ENCODE measurements at places on chromosomes 1 and 21.

- no peak for DNase-seq
Observed at GRCh38 chr1:117638759-117639158, 32.9 kb downstream of the TENT5C start.

DNA sequence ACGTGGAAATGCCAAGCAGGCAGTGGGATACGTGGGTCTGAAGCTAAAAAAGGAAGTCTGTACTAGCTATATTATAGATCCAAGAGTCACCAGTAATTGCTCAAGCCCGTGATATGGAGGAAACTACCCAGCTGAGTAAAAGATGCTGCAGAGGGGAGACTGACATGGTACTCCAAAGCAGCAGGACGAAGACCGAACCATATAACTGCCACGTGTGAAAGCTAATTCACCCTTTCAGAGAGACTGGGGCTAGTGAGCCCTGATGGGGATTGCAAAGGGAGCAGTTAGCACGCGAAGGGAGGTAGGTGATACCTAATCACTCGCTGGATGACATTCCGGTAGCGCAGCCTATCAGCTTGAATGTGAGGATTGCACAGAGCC lies 316 bp downstream of the AP4B1 start:
- DNase-seq, result no peak

DNA sequence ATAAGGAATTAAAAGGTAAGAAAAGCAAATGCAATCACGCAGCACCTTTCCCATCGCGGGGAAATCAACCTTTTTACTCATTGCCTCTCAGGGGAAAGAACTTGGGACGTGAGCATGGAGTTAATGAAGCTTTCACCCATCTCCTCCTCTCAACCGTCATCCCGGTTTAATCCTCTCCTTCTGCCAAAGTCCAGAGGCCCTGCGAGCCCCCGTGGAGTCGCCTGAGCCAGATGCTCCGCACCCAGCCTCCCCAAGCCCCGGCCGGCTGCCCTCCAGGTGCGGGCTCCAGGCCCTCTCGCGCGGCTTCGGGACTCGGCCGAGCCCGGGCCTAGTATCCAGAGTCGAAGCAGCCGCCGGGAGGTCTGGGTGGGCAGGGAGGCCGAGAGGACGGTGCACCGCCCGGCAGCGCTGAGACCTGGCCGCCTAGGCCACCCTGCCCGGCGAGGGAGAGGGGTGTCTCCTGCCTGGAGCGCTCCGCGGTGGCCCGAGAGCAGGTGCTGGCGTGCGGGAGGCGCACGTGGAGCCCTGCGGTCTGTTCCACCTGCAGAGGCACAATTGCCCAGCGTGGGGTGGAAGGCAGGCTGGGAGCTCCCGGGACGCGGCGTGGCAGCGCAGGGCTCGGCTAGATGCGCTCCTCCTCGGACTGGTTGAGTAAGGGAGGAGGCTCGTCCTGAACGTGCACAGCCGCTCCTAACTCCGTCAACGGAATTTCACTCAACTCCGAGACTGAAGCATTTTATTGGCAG lies 218.5 kb downstream of the SDCCAG8 start:
- DNase-seq, result no peak

- DNase-seq, result no peak
Observed at GRCh38 chr1:230142608-230143210, 75.7 kb downstream of the GALNT2 start.

DNA sequence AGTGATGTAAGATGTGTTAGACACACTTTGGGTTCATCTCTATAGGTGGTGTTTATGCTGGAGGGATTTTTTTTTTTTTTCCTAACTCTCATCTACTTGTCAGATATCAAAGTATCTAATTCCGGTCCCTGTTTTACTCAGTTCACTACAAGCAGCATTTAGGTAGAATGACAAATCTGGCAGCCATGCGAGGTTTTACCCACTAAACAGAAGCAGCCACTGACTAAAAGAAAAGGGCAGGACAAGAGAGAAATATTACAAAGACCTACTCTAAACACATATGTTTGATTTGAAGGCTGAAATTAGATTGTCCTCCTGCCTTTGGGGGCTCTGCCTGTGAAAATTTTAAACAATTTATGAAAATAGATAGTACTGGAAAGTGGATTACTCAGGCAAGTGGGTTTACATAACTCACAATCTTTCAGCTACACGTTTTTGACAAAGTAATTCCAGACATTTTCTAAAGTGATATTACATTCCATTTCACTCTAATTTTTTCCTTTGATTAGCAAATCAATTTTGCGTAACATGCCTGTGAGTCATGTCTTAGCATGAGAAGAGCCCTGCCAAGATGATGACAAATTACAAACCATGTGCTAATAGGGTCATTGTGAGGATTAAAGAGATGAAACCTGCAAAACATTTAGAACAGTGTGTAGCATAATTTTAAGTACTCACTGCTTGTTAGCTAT lies 172.6 kb downstream of the PLA2G4A start:
- peak; percentile 60 for DNase-seq

- no peak for DNase-seq
Observed at GRCh38 chr1:91833946-91834345, 52.0 kb downstream of the TGFBR3 start.

DNA sequence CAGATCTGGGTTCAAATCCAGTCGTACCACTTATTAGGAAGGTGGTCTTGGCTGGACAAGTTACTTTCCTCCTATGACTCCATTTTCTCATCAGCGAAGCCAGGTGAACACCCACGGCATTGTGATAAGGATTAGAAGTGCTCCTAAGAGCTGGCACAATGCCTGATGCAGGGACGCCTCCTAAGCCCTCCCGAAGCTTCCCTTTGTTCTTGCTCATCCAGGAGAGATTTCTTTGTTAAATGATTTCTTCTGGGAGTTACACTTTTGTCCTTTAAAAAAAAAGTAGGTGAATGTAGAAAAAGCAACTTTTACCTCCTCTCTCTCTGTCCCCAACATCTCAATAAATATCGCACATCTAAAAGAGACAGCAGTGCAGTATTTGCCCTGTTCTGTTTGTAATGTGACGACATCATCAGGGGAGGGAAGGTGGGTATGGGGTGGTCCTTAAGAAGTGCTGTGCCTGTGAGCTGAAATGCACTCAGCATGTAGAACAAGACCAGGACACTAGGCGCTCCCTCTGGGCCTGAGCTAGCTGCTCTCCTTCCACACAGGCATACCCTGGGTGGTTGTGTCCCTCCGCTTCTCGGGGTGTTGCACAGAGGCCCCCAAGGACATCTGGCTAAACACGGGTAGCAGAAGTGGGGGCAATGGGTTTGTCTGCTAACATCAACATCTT lies 43.9 kb downstream of the SUSD4 start:
- no peak for DNase-seq

DNA sequence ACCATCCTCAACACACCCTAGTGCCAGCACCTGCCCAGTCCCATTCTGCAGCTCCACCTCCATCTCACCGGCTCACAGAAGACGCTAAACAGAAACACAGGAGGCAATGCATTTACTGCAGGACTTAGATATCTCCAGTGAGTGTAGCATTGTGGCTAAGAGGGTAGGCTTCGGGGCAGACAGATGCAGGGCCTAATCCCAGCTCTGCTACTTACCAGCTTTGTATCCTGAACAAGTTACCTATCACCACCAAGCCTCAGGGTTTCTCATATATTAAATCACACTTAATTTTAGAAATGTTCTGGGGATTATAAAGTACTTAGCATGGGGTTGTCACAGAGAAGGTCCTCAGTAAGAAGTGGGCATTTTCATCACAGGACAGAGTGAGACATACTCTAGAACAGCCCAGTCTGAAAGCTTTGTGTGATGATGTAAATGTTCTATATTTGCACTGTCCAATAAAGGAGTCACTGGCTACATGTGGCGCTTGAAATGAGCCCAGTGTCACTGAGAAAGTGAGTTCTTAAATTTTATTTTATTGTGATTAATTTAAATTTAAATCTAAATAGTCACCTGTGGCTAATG lies 149.3 kb upstream of the C8B start:
- no peak for DNase-seq

DNA sequence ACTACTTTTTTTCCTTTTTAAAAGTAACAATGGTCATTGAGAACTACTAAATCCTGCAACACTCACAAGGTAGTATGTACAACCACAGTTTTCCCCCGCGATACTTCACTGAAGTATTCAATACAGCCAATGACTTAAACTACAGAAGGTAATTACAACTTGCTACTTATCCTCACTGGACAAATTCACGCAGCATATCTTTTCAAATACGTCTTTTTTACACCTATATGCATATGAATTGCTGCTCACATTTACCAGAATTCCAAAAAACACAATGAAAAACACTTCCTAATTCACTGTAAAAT lies 12.4 kb downstream of the NRIP1 start:
- DNase-seq, result no peak

DNA sequence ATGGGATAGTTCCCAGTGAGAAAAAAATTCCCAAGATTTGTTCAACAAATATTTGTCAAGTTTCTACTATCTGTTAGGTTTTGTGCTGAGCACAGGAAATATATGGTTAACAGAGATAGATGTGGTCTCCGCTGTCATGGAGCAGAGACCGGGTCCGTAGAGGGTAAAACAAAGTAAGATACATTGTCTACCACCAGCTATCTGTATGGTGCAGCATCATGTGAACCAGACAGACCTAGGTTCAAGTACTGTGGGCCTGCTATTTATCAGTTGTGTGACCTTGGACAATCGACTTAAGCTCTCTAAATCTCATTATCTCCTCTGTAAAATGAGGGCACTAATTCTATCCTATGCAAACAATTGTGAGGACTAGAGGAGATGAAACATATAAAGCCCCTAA lies 109.8 kb downstream of the DUSP10 start:
- no peak for DNase-seq

DNA sequence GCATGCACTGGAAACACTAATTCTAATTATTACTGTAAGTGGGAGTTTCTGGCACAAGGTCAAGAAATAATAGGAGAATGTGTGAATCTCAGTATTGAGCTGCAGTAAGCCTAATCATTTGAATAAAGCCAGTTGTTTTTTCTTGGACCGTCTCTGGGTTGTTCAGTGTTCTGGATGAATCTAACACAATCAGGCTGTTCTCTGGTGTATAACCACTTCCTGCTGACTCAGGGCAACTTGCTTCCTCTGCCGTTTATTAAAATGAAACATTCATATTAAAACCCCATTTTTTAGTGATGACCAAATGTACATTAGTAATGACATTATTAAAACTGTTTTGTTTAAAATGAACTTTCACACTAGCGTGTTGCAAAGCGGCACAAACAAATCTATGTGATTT lies 273.1 kb upstream of the SNX7 start:
- DNase-seq, result peak; percentile 29

DNA sequence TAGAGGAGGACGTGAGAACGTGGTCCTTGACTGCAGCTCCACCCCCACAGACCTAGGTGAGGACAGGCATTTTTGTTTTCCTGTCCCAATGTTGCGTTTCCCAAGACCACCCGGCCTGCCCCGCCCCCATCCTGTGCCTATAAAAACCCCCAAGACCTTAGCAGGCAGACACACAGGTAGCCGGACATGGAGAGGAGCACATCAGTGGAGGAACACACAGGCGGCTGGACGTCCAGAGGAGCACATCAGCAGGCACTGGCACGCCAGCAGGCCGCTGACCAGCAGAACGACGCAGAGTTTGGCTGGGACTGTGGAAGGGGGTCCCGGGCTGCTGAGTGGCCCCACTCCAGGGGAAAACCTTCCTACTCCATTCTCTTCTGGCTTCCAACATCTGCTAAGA lies 12.7 kb upstream of the HMGCL start:
- DNase-seq, result no peak

DNA sequence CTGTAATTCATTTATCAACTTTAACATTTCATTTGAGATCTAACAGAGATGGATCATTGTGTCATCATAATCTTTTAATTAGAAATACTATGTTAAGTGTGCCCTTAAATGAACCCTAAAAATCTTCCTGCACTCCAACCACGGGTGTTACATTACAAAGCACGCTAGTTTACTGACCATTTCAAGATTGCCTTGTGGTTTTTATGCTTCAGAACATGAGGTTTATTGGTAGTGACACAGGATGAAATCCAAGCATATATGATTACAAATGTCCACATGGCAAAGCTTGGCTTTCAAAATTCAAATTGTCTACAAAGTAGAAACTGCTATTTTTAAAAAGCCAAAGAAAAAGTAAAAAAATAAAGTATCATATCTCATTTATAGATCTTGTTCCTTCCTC lies 190.4 kb upstream of the USP25 start:
- DNase-seq, result no peak

DNA sequence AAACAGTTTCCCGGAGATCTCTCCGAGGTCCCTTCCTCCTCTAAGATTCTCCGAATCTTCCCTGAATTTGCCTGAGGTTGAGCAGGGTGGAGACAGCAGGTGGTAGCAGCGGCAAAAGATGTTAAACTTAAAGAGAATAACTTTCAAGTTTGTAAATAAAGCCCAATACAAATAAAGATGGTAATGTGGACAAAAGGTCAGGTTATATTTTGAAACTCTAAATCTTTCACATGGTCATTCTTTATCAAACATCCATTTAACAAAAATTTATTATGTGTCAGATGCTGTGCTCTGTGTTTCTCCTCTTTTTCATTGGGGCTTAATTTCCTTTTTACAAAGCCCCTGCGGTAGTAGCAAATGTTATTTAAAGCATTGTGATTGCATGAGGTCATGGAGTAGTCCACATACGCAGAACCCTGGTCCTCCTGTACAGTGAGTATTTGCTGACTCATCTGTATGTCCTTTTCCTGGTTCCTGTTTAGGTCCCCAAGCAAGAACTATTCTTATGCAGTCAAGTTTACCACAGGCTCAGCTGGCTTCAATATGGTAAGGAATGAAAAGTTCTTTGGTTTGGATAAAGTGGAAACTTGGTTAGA lies 119.2 kb downstream of the ITSN1 start:
- DNase-seq, result peak; percentile 85

DNA sequence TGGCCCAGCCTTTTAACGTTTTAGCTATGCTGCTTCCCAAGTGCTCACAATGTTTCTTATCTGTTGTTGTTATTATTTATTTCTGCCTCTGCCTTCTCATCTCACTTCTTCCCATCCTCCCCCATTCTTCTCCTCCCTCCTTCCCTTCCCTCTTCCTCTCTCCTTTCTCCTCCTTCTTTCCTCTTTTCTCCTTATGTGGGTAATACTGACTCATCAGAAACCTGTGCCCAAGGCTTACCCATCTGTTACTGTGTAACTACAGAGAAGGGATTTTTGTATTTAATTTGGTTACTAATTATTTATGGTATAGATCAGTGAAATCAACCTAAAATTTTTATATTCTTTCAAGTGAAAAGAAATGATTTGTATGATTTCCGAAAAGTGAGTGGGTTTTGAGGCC lies 120.3 kb downstream of the KCNK2 start:
- DNase-seq, result no peak

GRCh38 chr21:46610018-46610701 lies 5.3 kb upstream of the S100B start:
- DNase-seq, result no peak

GRCh38 chr1:28516518-28516956 lies 10.7 kb downstream of the RCC1 start:
- DNase-seq, result no peak

GRCh38 chr1:118291661-118292060 lies 106.6 kb upstream of the SPAG17 start:
- no peak for DNase-seq

GRCh38 chr1:44220755-44221154 lies 7.5 kb downstream of the DMAP1 start:
- DNase-seq, result no peak

- DNase-seq, result no peak
Observed at GRCh38 chr1:188023206-188023605, 1194.5 kb downstream of the PLA2G4A start.
